ENCODE measurements at places on chromosomes 4 and X.

GRCh38 chrX:155632431-155633100 lies 19.8 kb upstream of the TMLHE start:
- peak; percentile 16 for DNase-seq

DNA sequence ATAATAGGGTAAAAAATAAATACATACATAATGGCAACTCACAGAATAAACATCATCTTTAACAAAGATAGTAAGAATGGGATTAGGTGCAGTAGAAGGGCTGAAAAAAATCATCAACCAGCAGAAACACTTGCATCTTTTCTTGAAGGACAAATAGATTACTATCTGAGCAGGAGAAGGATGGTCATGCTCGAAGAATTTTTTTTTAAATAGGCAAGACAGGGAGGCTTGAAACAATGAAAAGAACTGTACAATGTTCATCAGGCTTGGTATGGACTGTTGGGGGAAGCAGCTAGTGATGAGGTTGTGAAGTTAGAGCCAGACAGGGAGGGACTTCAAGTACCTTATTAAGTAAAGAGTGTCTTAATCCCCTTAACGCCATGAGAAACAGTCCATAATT lies 167.4 kb upstream of the LDB2 start:
- DNase-seq = no peak

- DNase-seq = peak; percentile 21
Observed at GRCh38 chrX:9525511-9526248, 60.8 kb downstream of the TBL1X start.

DNA sequence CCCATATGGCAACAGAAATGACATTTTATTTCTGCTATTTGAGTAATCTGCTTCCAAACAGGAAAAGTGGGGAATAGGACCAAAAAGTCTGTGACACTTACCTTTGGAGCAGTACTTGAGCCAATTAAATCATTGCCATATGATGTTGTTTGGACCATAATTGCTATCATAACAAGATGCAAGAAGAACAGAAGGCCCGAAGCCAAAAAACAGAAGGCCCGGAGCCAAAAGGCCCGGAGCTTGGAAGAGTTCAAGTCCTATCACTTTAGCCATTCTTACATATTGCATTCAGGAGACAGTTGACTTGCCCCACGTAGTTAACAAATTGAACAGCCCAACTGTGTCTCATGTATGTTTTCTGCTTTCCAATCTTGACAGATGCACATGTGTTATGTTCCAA lies 285.6 kb downstream of the ARHGAP24 start:
- DNase-seq = no peak

DNA sequence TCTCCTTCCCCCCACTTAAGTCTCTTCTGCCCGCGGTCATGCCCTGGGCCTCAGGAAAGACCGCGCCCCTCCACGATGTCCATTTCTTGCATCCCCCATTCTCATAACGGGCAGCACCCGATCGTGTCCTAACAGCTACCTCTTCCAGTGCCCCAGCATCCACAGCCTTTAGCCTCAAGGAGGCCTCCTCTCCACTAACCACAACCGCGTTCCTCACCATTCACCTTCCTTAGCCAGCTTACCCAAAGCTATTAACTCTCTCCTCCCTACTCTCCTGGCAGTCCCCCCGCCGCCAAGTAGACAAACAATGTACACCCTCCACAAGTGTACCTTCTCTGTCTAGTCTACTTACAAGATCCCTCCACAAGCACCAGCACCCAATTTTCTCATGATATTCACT lies 58.6 kb upstream of the PAGE5 start:
- DNase-seq = no peak

GRCh38 chr4:14958436-14958835 lies 43.8 kb upstream of the CPEB2 start:
- no peak for DNase-seq

DNA sequence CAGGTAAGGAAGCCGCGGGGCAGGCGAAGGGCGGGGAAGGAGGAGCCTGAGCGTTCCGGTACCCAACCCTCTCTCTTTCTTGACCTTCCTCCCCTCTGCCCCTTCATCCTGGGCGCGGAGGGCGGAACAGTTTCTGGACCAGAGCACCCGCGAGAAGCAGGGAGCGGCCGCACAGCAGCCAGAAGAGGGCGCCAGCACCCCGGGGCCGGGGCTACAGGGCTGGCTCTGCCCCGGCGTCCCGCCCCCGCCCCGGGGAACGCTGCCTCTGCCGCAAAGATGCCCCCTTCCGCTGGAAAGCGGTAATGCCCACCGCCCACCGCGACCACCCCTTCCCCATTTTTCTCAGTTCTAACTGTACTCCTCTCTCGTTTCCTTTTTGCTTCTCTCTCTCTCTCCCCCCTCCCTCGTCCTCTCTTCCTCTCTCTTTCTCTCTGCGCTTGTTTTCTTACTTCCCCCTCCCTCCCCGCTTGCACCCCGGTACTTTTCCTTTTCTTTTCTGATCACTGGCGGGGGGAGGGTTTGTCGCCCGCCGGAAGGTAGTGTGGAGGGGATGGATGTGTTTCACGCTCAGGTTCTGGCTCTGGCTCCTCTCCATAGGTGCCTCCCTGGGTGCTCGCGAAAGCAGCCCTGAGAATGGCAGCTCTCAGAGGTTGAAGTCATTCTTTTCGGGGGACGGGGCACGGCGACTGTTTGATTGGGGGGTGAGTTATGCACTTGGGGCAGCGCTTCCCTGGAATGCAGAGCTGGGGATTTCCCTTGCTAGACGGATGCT lies 13.1 kb upstream of the PRDM8 start:
- DNase-seq = peak; percentile 82

GRCh38 chr4:176034499-176034898 lies 31.1 kb upstream of the WDR17 start:
- peak; percentile 55 for DNase-seq

DNA sequence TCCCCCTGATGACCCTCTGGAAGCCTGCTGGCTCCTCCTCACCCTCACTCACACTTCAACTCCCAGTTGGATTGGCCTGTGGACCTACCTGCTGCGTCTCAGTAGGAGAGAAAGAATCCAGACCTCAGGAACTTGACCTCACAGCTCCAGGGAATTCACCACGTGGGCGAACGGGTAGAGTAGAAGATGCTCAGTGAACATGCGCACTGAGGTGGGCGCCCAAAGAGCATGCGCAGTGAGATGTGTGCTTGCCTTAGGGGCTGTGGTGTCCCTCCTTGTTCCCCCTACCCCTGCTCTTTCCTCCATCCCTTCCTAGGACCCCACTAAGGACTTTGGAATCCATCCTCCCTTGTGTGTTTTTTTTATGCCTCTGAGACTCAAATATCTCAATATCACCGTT lies 12.9 kb downstream of the FOXR2 start:
- DNase-seq = no peak

GRCh38 chrX:102711872-102712215 lies 404 bp upstream of the GPRASP2 start:
- no peak for DNase-seq

GRCh38 chrX:40109288-40110008 lies 11.7 kb upstream of the BCOR start:
- peak; percentile 55 for DNase-seq

DNA sequence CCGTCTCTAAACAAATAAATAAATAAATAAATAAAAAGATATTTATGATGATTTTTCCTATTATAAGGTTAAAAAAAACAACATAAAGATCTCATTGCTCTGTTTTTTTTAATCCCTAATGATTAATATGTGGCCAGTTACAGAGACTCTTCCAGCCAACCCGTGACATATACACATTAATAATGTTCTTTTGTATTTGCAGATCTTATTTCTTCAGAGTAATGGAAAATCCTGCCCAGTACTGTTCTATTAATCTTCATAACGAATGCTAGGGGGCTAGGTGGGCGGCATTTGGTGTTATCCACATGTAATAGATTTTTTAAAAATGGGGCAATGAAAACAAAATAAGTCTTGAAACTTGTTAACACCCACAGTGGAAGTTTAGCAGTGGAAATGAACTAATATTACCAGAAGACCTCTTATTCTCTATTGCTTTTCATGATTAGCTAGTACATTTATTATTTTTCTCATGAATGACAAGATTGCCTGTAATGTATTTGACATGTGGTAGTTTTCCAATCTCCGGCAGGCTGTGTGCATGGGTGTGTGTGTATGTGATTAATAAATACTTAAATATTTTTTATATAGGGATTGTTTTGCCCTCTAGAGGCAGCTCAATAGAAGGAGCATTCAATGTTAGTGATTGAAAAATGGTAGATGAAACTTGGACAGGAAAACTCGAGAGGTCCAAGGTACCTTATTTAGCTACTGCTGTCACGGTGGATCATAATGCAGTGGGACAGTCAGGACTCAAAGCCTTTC lies 457.4 kb downstream of the IL1RAPL1 start:
- DNase-seq = peak; percentile 26

GRCh38 chr4:90148574-90149148 lies 21.5 kb downstream of the CCSER1 start:
- DNase-seq = no peak

DNA sequence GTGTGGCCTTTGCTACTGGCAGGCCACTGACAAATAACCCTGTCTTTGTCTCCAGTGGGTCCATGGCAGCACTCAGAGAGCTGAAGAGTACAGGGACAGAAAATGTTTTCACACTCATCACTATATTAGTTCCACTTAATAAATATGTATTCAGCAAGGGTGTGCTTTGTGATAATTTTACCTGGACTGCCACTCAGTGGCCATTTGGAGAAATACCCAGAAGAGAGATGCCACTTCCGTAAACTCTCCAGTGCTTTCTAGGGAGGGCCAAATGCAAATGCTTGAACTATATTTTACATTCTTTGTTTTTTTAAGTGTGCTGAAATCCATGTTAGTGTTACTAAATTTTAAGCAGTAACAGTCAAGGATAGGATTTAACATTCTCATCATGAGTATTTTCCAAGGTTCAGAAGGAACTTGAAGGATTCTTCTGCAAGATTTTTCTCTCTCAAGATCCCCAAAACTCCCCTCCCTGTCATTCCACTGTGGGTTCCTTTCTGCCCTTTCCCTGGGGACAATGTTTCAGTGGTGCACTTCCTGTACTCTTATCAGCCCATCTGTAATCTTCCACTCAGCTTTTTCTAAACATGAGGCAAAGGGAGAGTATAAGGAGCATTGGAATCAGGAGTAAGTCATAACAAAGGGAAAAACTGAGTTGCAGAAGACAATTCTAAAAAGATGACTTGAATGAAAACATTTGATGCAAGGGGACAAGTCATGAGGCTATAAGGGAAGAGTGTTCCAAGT lies 46.0 kb downstream of the TFDP3 start:
- DNase-seq = no peak

- no peak for DNase-seq
Observed at GRCh38 chrX:22193851-22194659, 78.7 kb upstream of the CBLL2 start.

DNA sequence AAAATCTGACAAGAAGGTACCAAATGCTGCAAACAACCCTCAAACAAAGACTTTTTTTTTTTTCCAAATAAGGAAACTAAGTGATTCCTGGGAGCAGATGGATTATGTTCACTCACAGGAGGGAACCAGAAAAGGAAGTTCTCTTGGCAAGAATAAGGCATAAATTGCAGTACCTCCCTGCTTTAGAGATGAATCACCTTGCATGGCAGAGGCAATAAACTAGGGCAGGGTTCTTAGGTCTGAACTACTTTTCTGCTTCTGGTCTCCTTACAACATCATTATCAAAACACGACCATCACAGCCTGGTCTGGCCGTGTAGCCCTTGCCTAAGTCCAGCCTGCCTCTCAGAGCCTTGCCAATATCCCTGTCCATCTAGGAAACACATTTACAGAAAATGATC lies 6.3 kb downstream of the TMEM31 start:
- peak; percentile 89 for DNase-seq

DNA sequence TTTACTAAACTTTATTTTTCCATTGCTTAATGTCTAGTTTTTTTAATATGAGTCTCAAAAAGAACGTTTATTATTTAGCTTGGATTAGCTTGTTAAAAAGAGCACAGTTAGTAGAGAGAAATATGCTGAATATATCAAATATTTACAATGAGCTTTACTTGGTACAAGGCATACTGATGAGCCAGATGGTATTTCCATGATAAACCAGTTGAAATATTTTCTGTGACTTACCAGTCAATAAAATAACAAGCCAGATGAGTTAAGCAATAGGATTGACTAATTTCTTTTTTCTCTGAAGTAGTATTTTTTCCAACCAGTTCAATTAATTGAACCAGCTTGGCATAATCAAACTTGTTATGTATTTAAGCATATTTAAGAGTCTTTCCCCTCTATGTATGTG lies 134.1 kb downstream of the KLHL34 start:
- DNase-seq = peak; percentile 52

DNA sequence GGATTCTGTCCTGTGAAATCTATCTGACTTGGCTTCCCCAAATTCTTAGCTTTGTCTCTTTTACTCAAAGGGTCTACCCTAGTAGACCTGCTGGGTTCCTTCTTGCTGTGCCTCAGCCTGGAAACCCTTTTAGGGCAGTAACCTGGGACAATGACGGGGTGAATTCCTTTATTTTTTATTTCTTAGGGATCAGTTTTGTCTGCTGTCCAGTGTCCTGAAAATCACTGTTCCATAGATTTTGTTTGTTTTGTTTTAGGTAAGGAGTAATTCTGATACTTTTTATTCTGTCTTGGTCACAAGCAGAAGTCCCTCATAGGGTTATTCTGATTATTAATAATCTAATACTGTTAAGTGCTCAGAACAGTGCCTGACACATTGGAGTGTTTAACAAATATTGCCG lies 118.9 kb downstream of the EVC2 start:
- DNase-seq = no peak

DNA sequence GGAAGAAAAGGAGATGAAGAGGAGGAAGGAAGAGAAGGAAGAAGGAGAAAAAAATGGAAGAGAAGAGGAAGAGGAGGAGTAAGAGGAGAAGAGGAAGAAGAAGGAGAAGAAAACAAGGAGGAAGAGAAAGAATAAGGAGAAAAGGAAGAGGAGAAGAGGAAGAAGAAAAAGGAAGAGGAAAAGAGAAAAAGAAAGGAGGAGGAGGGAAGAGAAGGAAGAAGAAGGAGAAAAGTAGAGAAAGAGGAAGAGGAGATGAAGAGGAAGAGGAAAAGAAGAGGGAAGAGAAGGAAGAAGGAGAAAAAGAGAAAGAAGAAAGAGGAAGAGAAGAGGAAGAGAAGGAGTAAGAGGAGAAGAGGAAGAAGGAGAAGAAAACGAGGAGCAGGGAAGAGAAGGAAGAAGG lies 11.8 kb upstream of the LEF1 start:
- no peak for DNase-seq

DNA sequence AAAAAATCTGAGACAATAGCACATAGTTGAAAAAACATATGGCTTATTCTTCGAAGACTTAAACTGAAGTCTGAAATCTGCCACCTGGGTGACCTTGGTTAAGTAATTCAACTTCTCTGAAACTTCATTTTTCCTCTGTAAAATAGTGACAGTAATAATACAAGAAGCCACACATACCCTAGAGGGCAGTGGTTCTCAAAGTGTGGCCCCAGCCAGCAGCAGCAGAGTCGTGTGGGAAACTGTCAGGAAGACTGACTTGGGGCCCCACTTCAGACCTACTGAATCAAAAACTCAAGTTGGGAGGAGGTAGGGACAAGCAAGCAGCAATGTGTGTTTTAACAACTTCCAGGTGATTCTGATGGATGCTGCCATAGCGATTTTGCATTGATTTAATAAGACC lies 249.9 kb downstream of the HNRNPD start:
- no peak for DNase-seq

Measured in IMR-90 (cell line).